B cell (primary cell): ENCODE measurements at places on chromosomes 5 and 9. TPM values are rescaled to one million over a fixed set of nuclear protein-coding genes. Genes with fewer than 3 reads are reported as not detected.

DNA sequence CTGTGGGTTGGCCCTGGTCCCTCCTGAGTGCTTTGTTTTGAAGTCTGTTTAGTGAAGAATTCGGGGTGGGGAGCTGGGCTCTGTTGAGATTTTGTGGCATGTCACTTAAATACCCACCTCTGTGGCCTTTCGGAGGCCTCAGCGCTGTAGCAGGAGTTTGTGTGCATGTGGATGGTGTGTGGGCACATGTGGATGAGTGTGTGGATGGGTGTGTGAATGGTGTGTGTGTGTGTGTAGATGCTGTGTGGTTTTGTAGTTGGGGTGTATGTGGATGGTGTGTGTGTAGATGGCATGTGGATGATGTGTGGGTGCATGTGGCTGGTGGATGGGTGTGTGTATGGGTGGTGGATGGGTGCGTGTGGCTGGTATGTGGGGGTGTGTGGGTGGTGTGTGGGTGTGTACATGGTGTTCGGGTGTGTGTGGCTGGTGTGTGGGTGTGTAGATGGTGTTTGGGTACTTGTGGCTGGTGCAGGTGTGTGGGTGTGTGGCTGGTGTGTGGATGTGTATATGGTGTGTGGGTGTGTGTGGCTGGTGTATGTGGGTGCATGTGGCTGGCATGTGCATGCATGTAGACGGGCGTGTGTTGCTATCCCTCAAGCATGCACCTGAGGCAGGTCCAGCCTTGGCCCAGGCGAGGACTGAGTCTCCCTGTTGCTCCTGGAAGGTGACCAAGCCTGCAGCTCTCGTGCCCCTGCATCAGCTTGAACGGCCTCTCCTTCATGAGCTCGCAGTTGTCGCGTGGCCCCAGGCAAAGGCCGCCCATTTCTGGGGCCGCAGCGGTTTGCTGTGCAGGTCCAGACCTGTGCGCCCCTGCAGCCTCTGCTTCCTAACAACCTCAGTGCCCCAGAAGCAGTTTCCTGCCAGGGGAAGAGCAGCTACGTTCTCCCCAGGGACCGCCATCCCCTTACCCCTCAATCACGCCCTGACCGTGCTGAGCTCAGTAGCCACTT is 54.0 kb upstream of the FCN2 start:
- H3K27me3 ChIP-seq, result no peaks in the 10 kb centered on the region
- no peak for DNase-seq
- H3K4me3 ChIP-seq, result no peak overlapping the region

GRCh38 chr9:134770972-134771971 is 109.3 kb upstream of the FCN2 start:
- no peak overlapping the region for H3K4me3 ChIP-seq
- H3K4me1 ChIP-seq, result peaks cover 11% of the 10 kb centered on the region
- no peaks in the 10 kb centered on the region for H3K27me3 ChIP-seq
- no peak overlapping the region for H3K27ac ChIP-seq

DNA sequence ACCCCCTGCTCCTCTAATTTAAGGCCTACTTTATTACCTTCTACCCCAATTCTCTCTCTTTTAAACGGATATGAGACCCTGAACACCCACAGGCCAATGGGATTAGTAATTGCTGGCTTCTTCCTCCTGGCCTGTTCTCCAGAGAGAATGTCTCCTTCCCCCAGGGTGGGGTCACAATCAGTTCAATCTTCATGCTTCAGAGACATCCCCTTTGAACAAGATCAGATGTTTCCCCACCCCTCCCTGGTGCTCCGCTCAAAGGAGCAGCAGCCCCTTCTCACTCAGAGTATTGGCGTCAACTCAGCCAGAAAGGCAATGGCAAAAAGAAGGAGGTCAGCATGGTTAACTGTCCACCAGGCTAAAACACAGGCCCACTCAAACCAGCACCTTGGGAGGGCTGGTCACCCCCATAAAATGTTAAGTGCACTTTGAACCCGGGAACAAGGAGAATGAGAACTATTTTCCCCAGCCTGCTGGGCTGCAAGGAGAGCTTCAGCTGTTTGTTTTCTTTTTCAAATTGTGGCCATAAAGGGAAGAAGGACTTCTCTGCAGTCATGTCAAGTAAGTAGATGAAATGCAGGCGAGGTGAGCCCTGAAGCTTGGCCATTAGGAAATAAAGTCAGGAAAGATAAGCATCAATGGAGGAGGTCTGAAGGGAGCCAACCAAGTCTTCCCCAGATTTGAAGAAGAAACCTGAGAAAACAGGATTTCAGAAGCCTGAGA is 20.1 kb downstream of the LHFPL2 start:
- peaks cover 34% of the 10 kb centered on the region for H3K4me1 ChIP-seq
- no peak overlapping the region for H3K27ac ChIP-seq
- no peaks in the 10 kb centered on the region for H3K27me3 ChIP-seq
- no peak overlapping the region for H3K4me3 ChIP-seq
- H3K36me3 ChIP-seq, result no peaks in the 10 kb centered on the region

- no peak for DNase-seq
- no peak overlapping the region for H3K4me3 ChIP-seq
- no peak overlapping the region for H3K27ac ChIP-seq
- no peaks in the 10 kb centered on the region for H3K36me3 ChIP-seq
- H3K27me3 ChIP-seq, result no peaks in the 10 kb centered on the region
- H3K4me1 ChIP-seq, result peaks cover 3% of the 10 kb centered on the region
Measured at GRCh38 chr9:18365651-18366050, 108.3 kb upstream of the ADAMTSL1 start.

- H3K27me3 ChIP-seq, result no peaks in the 10 kb centered on the region
- H3K4me3 ChIP-seq, result no peak overlapping the region
- no peak for DNase-seq
- H3K4me1 ChIP-seq, result no peaks in the 10 kb centered on the region
Measured at GRCh38 chr9:128257086-128257825, 18.6 kb downstream of the GOLGA2 start.

DNA sequence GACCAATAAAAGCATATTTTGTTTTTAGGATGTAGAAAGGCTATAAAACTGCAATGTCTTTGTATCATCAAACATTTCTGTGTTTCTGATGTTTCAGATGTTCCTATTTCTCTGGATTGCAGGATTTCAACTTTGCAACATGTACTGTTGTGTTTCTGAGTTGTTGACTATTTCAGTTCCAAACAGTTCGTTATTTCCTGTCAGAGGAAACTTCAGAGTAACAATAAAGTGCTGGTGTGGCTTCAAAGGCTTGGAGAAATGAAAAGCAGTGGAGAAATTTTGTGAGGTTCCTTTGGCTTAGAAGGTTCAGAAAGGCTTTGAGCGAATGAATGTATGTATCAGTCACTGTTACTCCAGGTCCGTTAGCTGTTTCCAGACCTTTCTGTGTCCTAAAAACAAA is 17.2 kb downstream of the TJP2 start:
- no peak for DNase-seq
- no peak overlapping the region for H3K4me3 ChIP-seq
- H3K27me3 ChIP-seq, result no peaks in the 10 kb centered on the region
- no peaks in the 10 kb centered on the region for H3K4me1 ChIP-seq

GRCh38 chr9:130124085-130124860 is 47.9 kb upstream of the NCS1 start:
- H3K4me3 ChIP-seq, result no peak overlapping the region
- no peak for DNase-seq
- H3K27ac ChIP-seq, result no peak overlapping the region
- H3K27me3 ChIP-seq, result no peaks in the 10 kb centered on the region

GRCh38 chr5:154677921-154678320 is 77.3 kb upstream of the LARP1 start:
- H3K36me3 ChIP-seq, result no peaks in the 10 kb centered on the region
- H3K27me3 ChIP-seq, result no peaks in the 10 kb centered on the region
- no peak overlapping the region for H3K4me3 ChIP-seq

GRCh38 chr5:154364771-154365170 is 81.0 kb upstream of the SAP30L start:
- H3K4me1 ChIP-seq, result no peaks in the 10 kb centered on the region
- no peaks in the 10 kb centered on the region for H3K27me3 ChIP-seq
- H3K4me3 ChIP-seq, result no peak overlapping the region
- H3K27ac ChIP-seq, result no peak overlapping the region

GRCh38 chr5:10987925-10988504 is 227.0 kb upstream of the DAP start:
- H3K27ac ChIP-seq, result no peak overlapping the region
- no peaks in the 10 kb centered on the region for H3K36me3 ChIP-seq
- no peaks in the 10 kb centered on the region for H3K27me3 ChIP-seq
- H3K4me3 ChIP-seq, result no peak overlapping the region

GRCh38 chr5:181193656-181194055 is 11.3 kb downstream of the TRIM7 start:
- H3K27me3 ChIP-seq, result no peaks in the 10 kb centered on the region
- DNase-seq, result no peak
- H3K4me1 ChIP-seq, result peaks cover 16% of the 10 kb centered on the region
- H3K4me3 ChIP-seq, result no peak overlapping the region
- no peak overlapping the region for H3K27ac ChIP-seq

DNA sequence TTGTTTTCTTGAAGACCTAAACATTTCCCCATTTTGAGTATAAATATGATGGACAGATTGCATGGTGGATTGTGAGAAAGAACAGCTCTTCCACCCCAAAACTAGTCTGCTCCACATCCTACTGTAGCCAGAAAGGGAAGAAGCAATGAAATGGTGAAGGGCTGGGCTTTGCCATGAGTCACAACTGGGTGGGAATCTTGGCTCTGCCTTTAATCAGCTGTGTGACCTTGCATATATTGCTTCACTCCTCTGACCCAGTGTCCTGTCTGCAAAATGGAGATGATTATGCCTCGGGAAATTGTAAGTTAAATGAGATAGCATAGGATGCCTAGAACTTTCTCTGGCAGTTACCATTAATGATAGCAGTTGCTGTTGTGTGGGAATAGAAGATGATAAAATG is 101.9 kb downstream of the PDE8B start:
- no peak overlapping the region for H3K27ac ChIP-seq
- H3K36me3 ChIP-seq, result no peaks in the 10 kb centered on the region
- H3K27me3 ChIP-seq, result no peaks in the 10 kb centered on the region

DNA sequence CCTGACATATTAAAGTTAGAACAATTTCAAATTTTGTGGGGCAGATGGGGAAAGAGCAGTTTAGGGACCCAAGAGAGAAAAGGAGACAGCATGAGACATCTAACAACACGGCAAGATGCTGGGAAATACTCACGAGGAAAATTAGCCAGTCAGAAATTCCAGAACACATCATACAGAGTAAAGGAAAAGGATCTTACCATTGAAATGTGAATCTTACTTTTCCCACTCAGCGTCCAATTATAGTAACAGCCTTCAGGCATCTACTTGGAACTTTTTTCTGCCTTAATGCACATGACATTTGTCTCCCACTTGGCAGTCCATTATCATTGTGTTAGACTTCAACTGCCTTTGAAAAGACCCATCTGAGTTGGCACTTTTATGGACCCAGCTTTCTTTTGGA is 189.7 kb upstream of the SLC27A6 start:
- H3K27ac ChIP-seq, result no peak overlapping the region
- H3K36me3 ChIP-seq, result no peaks in the 10 kb centered on the region
- no peaks in the 10 kb centered on the region for H3K27me3 ChIP-seq
- H3K4me1 ChIP-seq, result no peaks in the 10 kb centered on the region
- no peak for DNase-seq

- no peaks in the 10 kb centered on the region for H3K27me3 ChIP-seq
- no peak overlapping the region for H3K27ac ChIP-seq
- H3K4me1 ChIP-seq, result no peaks in the 10 kb centered on the region
- no peaks in the 10 kb centered on the region for H3K36me3 ChIP-seq
- no peak overlapping the region for H3K4me3 ChIP-seq
Measured at GRCh38 chr5:74161170-74161569, 479.4 kb downstream of the ENC1 start.

DNA sequence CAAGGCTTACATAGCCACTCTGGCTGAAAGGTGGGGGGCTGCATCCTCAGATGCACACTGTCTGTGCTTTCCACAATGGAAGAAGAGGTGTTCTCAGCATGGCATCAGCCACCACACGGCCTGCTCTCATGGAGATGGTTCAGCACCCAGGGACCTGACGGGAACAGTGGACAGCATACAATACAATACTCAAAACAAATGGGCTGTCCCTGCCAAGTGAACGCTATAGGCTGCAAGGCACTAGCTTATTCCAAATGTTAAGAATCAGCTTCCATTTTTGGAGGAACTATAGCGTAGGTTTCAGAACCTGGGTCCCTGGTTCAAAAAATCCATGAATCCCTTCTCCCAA is 77.2 kb downstream of the ZNF608 start:
- no peak overlapping the region for H3K4me3 ChIP-seq
- H3K27me3 ChIP-seq, result no peaks in the 10 kb centered on the region
- H3K4me1 ChIP-seq, result peaks cover 5% of the 10 kb centered on the region
- no peak overlapping the region for H3K27ac ChIP-seq
- no peak for DNase-seq
- H3K36me3 ChIP-seq, result no peaks in the 10 kb centered on the region

- H3K4me1 ChIP-seq, result peaks cover 8% of the 10 kb centered on the region
- H3K36me3 ChIP-seq, result no peaks in the 10 kb centered on the region
- H3K27ac ChIP-seq, result no peak overlapping the region
- no peak for DNase-seq
- H3K4me3 ChIP-seq, result no peak overlapping the region
- peaks cover 4% of the 10 kb centered on the region for H3K27me3 ChIP-seq
Measured at GRCh38 chr9:85522459-85523092, 219.2 kb downstream of the AGTPBP1 start.

DNA sequence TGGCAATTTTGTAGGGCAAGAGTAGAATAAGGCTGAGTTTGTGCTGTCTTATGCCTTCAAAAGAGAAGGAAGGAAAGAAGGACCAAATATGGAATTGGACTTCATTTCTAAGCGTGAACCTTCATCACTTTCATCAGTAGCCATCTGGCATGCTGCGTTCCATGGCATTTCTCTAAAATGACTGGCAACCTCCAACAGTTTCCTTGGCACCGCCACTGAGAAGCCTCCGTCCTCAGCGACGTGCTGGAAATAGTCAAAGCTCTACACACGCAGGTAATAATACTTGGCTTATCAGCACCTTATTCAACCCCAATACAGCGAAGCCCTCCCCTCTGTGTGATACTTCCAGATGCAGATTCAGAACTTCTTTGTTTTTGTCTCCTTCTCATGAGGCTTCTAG is 169.7 kb upstream of the CD180 start:
- H3K36me3 ChIP-seq, result no peaks in the 10 kb centered on the region
- no peaks in the 10 kb centered on the region for H3K27me3 ChIP-seq
- DNase-seq, result no peak
- no peak overlapping the region for H3K27ac ChIP-seq
- H3K4me1 ChIP-seq, result no peaks in the 10 kb centered on the region

- no peak for DNase-seq
- peaks cover 3% of the 10 kb centered on the region for H3K27me3 ChIP-seq
- no peak overlapping the region for H3K27ac ChIP-seq
- H3K36me3 ChIP-seq, result no peaks in the 10 kb centered on the region
- H3K4me1 ChIP-seq, result no peaks in the 10 kb centered on the region
- H3K4me3 ChIP-seq, result no peak overlapping the region
Measured at GRCh38 chr9:90538566-90538965, 104.1 kb downstream of the DIRAS2 start.

The WNK2 gene
- not detected in 2 replicates for total RNA-seq

The C9orf152 gene
- not detected in 2 replicates for total RNA-seq

The NPR3 gene
- not detected in 2 replicates for total RNA-seq

The PRR16 gene
- 0.27 TPM in 1 of 2 replicates, not detected in the other for total RNA-seq

The MARCHF11 gene
- total RNA-seq, result not detected in 2 replicates

The CDKN2B gene
- 0.42 and 1.3 TPM in 2 replicates for total RNA-seq

The C9 gene
- total RNA-seq, result not detected in 2 replicates

The WDR38 gene
- total RNA-seq, result not detected in 2 replicates

The ALDOB gene
- not detected in 2 replicates for total RNA-seq
